Panc1 (cell line): ENCODE measurements at places on chromosomes 2 and 18. TPM values are rescaled to one million over a fixed set of nuclear protein-coding genes. Genes with fewer than 3 reads are reported as not detected.

Gene DHRS9
- total RNA-seq: 0.21 TPM

Gene CLEC4F
- total RNA-seq: not detected

GRCh38 chr18:22987547-22988189, 54.5 kb downstream of the RBBP8 start:
- H3K36me3 ChIP-seq: peaks cover 26% of the 10 kb centered on the region
- no peaks in the 10 kb centered on the region for H3K27me3 ChIP-seq
- no peak overlapping the region for H3K4me3 ChIP-seq
- no peaks in the 10 kb centered on the region for H3K4me1 ChIP-seq

- no peaks in the 10 kb centered on the region; the same call in 1 of the 2 replicates for H3K36me3 ChIP-seq
- no peaks in the 10 kb centered on the region for H3K4me1 ChIP-seq
- no peak overlapping the region for H3K27ac ChIP-seq
- no peak overlapping the region for H3K4me3 ChIP-seq
- no peaks in the 10 kb centered on the region for H3K27me3 ChIP-seq
- no peak for DNase-seq
These were observed 79.0 kb downstream of the ZAP70 start for GRCh38 chr2:97792416-97792815.

GRCh38 chr18:9658087-9658641, 43.8 kb upstream of the PPP4R1 start:
- no peak for DNase-seq
- no peaks in the 10 kb centered on the region for H3K36me3 ChIP-seq
- H3K27me3 ChIP-seq: no peaks in the 10 kb centered on the region
- H3K27ac ChIP-seq: no peak overlapping the region
- peaks cover 4% of the 10 kb centered on the region for H3K4me1 ChIP-seq
- no peak overlapping the region for H3K4me3 ChIP-seq
